ENCODE measurements at places on chromosomes 7 and 10.

DNA sequence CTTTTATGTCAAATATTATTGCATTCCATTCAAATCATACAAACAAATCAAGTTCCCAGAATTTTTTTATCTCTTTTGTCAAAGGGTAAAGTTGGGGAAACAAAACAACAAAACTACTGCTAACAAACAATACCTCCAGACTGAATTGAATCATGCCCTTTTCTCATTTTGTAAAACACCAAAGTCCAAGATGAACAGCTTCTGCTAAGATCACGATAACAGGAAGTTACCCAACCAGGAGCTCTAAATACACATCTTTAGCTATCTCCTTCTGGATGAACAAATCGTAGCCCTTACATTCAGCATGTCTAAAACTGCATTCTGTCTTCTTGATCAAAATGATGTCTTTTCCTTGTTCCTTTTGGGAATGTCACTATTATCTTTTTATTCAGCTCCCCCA, 97.4 kb downstream of the CTTNBP2 start:
- no peak for DNase-seq

GRCh38 chr10:112261281-112261822, 21.8 kb upstream of the TECTB start:
- DNase-seq, result no peak

GRCh38 chr7:27106181-27106900, 3.9 kb upstream of the HOXA2 start:
- no peak for DNase-seq

DNA sequence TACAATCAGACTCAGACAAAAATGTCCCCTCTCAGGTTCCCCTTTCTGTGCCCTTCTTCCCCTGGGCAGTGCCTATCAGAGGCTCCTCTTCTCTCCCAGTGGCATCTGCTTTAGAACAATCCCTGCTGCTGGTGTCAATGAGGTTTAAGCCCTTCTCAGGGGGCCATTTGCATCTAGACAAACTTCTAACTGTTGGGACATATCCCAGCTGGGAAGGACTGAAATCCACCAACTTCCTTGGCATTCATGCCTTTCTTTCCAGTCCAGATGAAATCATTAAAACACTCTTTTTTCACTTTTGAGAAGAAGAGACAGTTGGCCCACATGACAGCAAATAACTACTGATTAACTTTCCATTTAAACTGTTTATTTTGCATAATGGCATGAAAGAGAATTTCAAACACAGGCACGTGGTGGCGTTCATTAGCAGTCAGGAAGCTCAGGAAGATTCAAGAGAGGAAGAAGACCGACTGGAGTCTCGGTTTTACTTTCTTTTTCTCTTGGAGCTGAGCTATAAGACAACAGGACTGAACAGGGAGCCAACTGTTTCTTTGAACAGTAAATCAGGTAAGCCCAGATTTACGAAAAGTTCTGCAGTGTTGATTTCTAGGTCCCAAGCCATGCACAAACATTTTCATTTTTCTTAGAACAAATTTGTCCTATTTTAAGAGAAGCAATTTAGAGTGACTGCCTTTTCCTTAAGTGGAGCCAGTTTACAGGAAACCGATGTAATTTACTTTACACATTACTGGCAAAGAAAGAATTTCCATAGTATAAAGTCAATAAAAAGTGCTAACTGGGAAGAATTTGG, at the start of gene GIMAP2:
TSS of gene GIMAP2 (plus strand) at position 488 of the 811 bp plus-strand sequence. CDS start 1,354 bp downstream, outside the sequence.
- peak; percentile 56 for DNase-seq

- DNase-seq, result no peak
Measured at GRCh38 chr10:113541549-113541927, 11.3 kb upstream of the HABP2 start.

DNA sequence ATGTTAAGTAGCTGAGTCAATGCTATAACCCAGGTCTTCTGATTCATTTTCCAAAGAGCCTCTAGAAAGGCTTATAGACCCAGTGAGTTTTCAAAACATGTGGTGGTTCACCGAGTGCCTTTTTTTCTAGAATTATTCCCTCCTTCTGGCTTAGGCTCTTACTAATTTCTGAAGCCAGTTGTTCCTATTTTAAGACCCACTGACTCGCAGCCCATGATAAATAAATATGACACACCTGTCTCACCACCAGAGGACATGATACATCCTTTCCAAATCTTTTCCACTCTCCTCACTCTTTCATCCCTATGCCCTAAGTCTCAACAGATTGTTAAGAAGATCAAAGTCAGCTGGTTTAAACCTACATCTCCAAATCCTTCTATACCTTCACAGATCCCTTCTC, 126.0 kb upstream of the WNT16 start:
- DNase-seq, result no peak

- DNase-seq, result no peak
Measured at GRCh38 chr10:71531485-71532446, 135.0 kb downstream of the CDH23 start.

GRCh38 chr10:102438374-102438773, 6.0 kb upstream of the CUEDC2 start:
- no peak for DNase-seq

- no peak for DNase-seq
Measured at GRCh38 chr10:271201-271600, 135.9 kb downstream of the ZMYND11 start.

- no peak for DNase-seq
Measured at GRCh38 chr10:125148528-125148927, 11.8 kb downstream of the CTBP2 start.

DNA sequence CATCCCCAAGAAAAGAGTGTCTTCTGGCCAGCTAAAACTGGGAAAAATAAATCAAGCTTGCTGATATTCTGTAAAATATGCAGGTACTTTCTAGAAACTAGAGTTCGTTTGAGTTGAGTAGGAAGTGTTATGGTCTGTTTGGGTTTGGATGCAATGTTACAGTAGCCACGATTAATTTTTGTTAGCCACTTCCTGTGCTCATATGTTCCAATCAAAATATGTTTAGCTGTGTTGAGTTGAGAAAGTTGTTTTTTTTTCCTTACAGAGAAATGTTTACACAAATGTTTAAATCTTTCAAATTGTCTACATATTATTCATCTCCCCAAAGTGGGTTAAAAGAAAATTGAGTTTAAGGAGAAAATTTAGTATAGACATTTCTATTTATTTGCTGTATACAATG, 11.3 kb upstream of the LAMB1 start:
- DNase-seq, result no peak

DNA sequence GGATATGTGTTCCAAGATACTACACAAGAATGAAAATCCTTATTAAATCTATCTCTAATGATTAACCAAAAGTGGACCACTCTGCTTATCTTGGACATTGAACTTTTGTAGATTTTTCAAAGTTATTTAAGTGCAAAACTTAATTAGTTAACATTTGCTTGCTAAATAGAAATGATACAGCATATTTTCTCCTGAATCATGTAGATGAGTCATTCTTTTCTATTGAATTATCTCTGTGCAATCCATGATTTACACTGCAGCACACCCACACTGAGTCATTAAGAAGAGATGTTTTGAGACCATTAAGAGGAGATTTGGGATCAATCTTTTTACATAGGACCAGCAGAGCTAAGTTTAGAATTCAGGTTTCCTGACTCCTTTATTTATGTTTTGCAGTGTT, 6.6 kb upstream of the ABCC2 start:
- DNase-seq, result peak; percentile 87

GRCh38 chr7:28064437-28064836, 116.2 kb downstream of the JAZF1 start:
- DNase-seq, result no peak

DNA sequence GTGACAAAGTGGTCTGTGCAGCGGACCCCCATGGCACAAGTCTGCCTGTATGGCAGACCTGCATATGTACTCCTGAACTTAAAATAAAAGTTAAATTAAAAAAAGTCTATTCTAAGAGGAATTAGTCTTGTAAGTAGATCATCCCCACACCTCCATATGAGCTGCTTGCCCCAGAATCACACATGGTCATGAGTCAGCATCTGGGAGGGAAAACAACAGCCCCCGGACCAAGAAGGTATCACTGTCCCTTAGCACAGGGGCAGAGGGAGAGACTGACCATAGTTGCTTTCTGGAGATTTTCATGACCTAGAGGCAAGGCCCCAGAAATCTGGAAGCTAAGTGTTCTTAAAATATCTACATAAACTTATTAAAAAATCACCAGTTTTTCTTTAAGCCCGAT, 86.6 kb upstream of the PDK4 start:
- DNase-seq, result no peak

DNA sequence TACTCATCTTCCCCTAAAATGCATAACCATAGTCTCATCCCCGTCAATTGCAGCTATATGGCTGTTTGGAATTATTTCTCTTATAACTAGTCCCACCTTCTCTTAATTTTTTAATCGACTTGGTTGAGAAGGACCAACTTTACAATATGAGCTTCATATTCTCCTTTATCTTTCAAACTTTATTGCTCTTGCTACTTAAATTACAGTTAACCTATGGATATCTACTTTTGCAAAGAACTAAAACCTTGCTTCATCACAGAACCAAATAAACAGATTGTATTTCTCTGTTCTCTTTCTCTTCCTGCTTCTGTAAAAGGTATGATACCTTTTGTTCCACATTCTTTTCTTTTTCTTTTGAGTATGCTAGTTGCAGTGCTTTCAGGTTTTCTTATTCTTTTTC, 6.1 kb downstream of the CREM start:
- no peak for DNase-seq

- no peak for DNase-seq
Measured at GRCh38 chr10:103395754-103396066, 565 bp downstream of the ATP5MK start.

GRCh38 chr10:92662848-92663247, 26.9 kb upstream of the HHEX start:
- no peak for DNase-seq
